Kidney (tissue), 22 donors: ENCODE measurements at places on chromosomes 6 and 20.
A peak's percentile ranks its signal among the peaks of the same experiment; 100 is the strongest.

DNA sequence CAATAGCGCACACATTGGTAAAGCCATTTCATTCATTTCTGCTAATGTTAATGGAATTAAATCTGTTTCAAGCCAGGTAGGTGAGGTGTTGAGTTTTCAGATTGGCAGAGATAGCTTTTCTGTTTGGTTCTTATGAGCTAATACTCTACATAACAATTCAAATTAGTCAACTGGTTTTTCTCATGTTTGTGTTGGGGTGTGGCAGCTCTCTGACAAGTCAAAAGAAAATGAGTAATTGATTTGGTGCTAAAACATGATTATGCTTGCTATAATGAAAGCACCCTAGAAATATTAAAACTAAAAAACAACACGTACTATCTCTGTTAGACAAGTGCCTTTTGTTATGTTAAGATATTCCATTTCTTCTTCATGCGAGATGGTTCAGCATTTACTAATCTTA is 13.6 kb downstream of the PPP1R14C start:
- no peak for DNase-seq

- DNase-seq, result peak; percentile 37
Measured at GRCh38 chr6:139536751-139537617, 162.5 kb upstream of the CITED2 start.

DNA sequence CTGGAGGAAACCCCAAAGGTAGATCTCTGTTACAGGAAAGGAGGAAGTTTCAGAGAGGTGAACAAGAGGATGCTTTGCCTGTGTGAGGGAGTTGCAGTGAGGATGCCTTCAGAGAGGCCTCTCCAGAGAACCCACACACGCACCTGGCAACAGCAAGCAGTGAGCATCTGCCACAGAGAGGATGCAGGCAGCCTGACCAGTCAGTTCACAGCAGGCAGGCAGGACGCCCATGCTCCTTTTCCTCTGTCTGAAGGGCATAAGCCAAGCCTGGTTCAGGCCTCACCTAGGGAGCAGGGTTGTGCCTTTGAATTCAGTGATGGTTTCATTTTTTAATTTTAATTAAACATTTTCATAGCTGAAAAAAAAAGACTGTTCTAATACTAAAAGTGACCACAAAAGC is 346.0 kb upstream of the MARCKS start:
- DNase-seq, result no peak

DNA sequence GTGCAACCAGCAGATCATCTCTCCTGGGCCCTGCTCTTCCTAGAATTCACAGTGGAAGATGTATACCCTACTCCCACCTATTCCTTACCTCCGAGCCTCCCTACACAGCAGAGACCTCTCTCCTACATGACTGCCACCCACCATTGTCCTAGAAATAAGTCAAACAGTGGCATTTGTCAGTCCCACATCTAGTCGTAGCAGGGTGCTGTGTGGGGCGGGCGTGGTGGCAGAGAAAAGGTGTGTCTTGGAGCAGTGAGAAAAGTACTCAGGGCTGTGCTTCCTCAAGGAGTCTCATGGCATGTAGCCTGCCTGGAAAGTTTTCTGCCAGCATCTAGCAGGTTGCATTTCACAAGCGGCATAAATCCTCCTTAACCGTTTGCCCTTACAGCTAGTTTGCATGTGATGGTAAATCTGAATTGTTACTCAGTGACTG is 59.4 kb upstream of the PTGIS start:
- DNase-seq, result no peak

- no peak for DNase-seq
Measured at GRCh38 chr20:44448753-44449546, 26.7 kb upstream of the TTPAL start.

DNA sequence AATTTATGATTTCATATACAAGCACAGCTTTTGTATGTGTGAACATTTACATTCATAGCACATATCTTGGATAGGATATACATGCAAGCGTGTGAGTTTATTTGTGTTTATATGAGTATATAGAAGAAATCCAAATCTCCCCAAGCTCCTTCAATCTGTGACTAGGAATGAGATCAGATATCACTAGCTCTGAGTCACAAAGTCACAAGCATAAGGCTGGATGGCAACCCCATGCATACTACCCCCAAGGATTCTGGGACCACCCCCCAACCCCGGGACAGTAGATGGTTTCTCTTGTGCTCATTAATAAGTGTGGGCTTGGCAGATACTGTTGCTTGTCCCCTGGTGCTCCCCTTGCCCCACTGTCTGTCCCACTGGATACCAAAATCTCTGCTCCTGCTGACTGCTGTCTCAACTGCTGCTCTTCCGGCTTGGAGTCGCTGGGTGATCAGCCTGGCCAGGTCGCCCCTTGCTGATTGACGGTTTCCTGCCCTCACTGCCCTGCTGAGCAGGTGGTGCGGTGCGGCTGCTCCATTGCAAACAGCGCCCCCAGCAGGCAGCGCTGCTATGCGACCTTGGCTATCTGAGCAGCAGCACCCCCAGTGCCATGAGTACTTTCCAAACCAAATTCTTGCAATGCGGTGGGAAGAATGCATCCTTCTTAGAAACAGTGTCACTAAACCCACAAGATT is 279.4 kb downstream of the CD83 start:
- DNase-seq, result peak; percentile 31

DNA sequence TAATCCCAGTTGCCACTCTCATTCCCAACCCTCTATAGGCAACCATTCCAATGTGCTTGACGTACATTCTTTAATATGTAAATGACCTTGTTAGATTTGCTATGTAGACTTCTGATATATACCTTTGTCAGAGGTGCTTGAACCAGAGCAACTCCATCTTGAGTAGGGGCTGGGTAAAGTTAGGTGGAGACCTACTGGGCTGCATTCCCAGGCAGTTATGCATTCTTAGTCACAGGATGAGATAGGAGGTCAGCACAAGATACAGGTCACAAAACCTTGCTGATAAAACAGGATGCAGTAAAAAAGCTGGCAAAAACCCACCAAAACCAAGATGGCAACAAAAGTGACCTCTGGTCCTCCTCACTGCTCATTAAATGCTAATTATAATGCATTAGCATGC is 8.3 kb upstream of the HM13 start:
- no peak for DNase-seq

- DNase-seq, result no peak
Measured at GRCh38 chr20:53850319-53850718, 220.1 kb downstream of the BCAS1 start.

- DNase-seq, result no peak
Measured at GRCh38 chr6:3518356-3519190, 61.7 kb upstream of the SLC22A23 start.
